Kasumi-1 (cell line): ENCODE measurements at places on chromosomes 5 and 9.

GRCh38 chr5:116669261-116670031 is 94.8 kb upstream of the SEMA6A start:
- DNase-seq = no peak

- no peak for DNase-seq
These were observed 63.3 kb downstream of the ABCA1 start for GRCh38 chr9:104864675-104865104.

- DNase-seq = no peak
These were observed 361.2 kb upstream of the TARS1 start for GRCh38 chr5:33079548-33079947.

- no peak for DNase-seq
These were observed 180.4 kb upstream of the ACTBL2 start for GRCh38 chr5:57662991-57663390.

GRCh38 chr5:130937046-130937445 is 228.0 kb downstream of the HINT1 start:
- DNase-seq = no peak
